ENCODE measurements at places on chromosomes 12 and 14.

- no peaks in the 10 kb centered on the region for H3K27me3 ChIP-seq
- H3K27ac ChIP-seq = no peak overlapping the region
- DNase-seq = no peak
- H3K4me1 ChIP-seq = no peaks in the 10 kb centered on the region
- no peaks in the 10 kb centered on the region for H3K36me3 ChIP-seq
- H3K4me3 ChIP-seq = no peak overlapping the region
These were observed 222.5 kb upstream of the CNTN1 start for GRCh38 chr12:40469736-40470135.

- no peaks in the 10 kb centered on the region for H3K36me3 ChIP-seq
- peak; percentile 55 for DNase-seq
- peaks cover 18% of the 10 kb centered on the region for H3K27me3 ChIP-seq
- H3K4me1 ChIP-seq = no peaks in the 10 kb centered on the region
These were observed 52.0 kb upstream of the KCNA1 start for GRCh38 chr12:4857472-4858291.

DNA sequence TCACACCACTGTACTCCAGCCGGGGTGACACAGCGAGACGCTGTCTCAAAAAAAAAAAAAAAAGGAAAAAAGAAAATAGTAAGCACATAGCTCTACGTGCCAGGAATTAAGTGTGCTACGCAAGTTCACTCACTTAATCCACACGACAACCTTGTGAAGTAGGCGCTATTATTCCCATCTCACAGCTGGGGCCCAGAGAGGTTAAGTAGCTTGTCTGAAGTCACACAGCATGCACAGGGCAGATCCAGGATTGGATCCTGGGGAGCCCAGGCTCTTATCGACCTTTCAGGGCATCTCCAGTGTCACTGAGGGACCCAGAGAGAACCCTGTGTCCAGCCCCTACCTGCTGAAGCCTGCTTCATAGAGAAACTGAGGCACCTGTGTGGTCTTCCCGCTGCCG lies 11.9 kb downstream of the DHX37 start:
- peaks cover 77% of the 10 kb centered on the region for H3K36me3 ChIP-seq
- H3K4me1 ChIP-seq = no peaks in the 10 kb centered on the region
- H3K4me3 ChIP-seq = no peak overlapping the region

DNA sequence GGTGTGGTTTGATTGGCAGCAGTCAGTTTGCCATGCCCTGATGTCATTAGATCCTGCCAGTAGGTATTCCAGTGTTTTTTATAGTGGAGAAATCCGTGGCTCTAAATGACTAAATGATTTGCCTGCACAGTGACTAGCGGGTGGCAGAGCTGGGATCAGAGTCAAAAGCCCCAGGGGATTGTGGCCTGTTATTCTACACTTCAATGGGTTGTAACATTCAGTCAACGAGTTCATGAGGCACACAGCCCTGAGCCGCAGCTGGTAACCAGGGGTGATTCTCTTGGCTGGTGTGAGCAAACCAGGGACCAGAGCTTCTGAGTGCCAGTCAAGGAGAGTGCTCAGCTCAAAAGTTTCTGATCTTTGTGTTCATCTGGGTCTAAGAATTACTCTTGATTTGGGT lies 1.8 kb downstream of the MYH6 start:
- no peaks in the 10 kb centered on the region for H3K36me3 ChIP-seq
- H3K4me1 ChIP-seq = peaks cover 6% of the 10 kb centered on the region
- no peak for DNase-seq

DNA sequence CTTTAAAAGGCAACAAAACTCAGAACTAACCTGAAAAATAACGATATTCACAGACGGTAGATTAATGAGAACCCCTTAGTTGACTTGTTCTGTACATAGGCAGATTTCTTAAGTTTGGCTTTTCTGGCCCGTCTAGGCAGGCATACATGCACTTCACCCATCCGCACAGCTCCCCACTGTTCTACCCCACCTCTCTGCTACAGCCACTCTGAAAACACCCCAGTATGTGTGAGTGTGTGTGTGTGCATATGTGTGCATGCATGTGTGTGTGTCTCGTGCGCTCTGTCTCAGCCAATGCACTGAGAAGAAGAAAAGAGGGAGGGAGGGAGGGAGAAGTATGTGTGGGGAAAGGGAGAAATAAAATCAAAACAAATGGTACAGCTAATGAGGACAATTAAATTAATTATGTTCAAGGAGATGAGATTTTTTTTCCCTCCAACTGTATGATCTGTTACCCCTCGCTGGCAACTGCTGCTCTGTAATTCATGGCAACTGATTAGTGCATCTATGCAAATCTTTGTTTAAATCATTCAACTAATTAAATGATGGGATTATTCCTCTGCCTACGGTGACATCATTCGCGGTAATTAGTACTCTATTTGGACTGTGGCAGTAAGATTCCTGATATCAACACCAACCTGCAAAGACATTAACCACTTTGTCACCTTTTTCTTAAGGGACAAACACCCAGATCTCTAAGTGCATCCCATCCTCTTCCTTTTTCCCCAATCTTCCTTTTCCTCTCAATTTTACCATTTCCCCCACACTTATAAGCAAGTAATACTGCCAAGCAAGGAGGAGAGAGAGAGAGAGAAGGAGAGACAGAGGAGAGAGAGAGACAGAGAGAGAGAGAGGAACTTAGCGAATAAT lies 2.2 kb upstream of the LMO3 start:
- no peaks in the 10 kb centered on the region for H3K27me3 ChIP-seq
- no peaks in the 10 kb centered on the region for H3K36me3 ChIP-seq
- no peak overlapping the region for H3K4me3 ChIP-seq
- H3K27ac ChIP-seq = no peak overlapping the region
- H3K4me1 ChIP-seq = no peaks in the 10 kb centered on the region
- no peak for DNase-seq

DNA sequence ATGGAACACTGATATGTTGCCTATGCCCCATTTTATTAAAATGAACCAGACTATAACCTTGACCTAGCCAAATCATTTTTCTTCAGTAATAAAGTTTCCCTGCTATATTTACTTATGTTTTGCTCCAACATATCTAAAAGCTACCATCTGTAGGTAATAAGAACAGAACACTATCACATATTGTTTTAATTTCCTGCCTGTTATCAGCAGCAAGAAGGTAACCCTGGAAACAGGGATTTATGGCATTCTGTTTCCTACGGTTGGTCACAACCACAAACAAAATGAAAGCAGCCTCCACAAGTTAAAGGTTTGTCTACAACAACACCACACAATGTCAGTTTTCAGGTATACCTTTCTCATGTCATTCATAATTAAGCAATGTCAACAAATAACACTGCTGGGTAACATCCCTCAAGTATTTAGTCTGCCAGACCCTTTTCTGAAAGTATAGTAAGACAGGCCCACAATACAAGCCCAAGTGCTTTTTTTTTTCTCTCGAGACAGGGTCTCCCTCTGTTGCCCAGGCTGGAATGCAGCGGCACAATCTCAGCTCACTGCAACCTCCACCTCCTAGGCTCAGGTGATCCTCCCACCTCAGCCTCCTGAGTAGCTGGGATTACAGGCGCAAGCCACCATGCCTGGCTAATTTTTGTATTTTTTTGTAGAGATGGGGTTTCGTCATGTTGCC lies 25.5 kb downstream of the GCH1 start:
- no peaks in the 10 kb centered on the region for H3K4me1 ChIP-seq
- DNase-seq = no peak
- no peaks in the 10 kb centered on the region for H3K36me3 ChIP-seq
- no peak overlapping the region for H3K27ac ChIP-seq

DNA sequence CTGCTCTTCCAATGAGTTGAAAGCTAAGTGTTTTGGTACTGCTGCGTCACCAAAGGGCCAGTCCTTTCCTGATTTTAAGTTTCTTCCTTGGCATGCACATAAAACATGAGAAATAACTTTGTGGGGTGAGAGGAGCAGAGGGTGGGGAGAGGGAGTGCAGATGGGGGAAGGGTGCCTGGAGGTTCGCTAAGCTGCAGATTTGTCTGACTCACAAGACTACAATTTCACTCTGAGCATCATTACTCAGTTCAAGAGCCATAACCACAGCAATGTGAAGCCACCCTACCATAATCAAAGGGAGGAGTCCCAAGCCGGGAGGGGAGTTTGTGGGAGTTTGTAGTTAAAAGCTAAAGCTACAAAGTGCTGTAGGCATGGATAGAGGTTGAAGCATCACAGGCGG lies 136.1 kb downstream of the ANO2 start:
- no peak overlapping the region for H3K27ac ChIP-seq
- no peaks in the 10 kb centered on the region for H3K36me3 ChIP-seq
- DNase-seq = no peak
- peaks cover 3% of the 10 kb centered on the region for H3K27me3 ChIP-seq
- no peak overlapping the region for H3K4me3 ChIP-seq

DNA sequence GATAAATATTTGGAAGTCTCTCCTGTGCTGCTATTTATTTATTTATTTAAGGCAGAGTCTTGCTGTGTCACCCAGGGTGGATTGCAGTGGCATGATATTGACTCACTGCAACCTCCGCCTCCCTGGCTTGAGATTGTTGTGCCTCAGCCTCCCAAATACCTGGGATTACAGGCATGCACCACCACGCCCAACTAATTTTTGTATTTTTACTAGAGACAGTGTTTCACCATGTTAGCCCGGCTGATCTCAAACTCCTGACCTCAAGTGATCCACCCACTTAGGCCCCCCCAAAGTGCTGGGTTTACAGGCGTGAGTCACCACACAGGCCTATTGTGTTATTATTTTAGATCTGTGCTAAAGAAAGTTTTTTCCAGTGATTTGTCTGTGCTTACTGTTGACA lies 225.2 kb downstream of the CCER1 start:
- no peak overlapping the region for H3K27ac ChIP-seq
- H3K4me3 ChIP-seq = no peak overlapping the region
- DNase-seq = no peak
- H3K27me3 ChIP-seq = no peaks in the 10 kb centered on the region
- H3K36me3 ChIP-seq = no peaks in the 10 kb centered on the region
- no peaks in the 10 kb centered on the region for H3K4me1 ChIP-seq

DNA sequence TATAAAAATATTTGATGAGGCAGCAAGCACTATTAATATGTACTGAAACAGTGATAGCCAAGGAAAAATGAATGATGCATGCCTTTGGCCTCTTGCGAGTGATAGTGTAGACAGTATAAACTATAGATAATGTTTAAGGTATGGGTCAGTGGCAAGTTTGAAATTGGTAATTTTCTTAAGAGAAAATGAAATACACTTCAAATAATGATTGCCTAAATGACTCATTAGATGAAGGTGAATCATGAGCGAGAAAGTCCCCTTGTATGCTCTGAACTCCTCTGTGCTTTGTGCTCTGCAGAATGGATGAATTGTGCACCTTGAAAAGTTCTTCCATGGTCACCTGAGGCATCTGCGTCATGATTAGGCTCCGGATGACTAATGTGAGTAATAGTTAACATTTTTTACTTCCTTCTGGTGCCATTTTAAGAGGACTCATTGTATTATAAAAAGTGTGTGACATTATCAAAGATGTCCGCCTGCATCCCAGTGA lies 84.9 kb upstream of the RTL1 start:
- DNase-seq = no peak
- no peaks in the 10 kb centered on the region for H3K27me3 ChIP-seq
- no peaks in the 10 kb centered on the region for H3K4me1 ChIP-seq
- H3K4me3 ChIP-seq = no peak overlapping the region

DNA sequence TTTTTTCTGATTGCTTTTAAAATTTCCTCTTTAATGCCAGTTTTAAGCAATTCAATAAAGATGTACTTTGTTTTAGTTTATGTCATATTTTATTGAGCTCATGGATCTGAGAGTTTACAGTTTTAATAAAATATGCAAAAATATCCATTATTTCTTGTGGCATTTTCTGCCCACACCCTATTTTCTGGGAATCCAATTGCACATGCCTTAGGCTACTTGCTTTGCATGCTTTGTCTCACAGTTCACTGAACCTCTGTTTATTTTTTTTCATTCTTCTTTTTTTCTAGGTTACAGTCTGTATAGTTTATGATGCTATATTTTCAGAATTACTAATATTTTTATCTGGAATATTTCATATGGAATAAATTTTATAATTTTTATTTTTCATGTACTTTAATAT lies 1258.0 kb downstream of the FSCB start:
- no peaks in the 10 kb centered on the region for H3K27me3 ChIP-seq
- DNase-seq = no peak
- H3K4me1 ChIP-seq = no peaks in the 10 kb centered on the region
- no peaks in the 10 kb centered on the region for H3K36me3 ChIP-seq
- no peak overlapping the region for H3K4me3 ChIP-seq

- H3K4me1 ChIP-seq = no peaks in the 10 kb centered on the region
- H3K36me3 ChIP-seq = 0 out of 3 replicates have a peak, but pooled peaks cover 2% of the 10 kb centered on the region
- H3K4me3 ChIP-seq = no peak overlapping the region
- H3K27me3 ChIP-seq = no peaks in the 10 kb centered on the region
- DNase-seq = no peak
These were observed 22.9 kb downstream of the SPTSSA start for GRCh38 chr14:34439090-34439489.

DNA sequence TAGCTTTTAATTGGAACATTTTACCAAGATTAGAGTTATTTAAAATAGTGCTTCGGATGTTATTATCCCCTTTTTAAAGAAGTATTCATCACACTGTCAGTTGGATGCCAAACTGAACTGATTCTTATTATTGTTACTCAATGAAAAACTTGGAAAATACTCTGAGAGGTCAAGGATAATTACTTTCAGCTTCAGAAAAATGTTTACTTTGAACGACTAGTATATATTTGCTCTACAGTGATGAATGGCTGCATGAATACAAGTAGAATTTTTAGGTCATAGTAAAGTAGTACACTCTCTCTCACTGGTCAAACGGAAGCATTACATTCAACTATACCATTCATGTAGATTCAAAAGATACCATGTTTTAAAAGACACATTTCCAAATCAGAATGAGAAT lies 269.2 kb downstream of the CCDC91 start:
- no peak for DNase-seq
- H3K4me1 ChIP-seq = no peaks in the 10 kb centered on the region
- no peak overlapping the region for H3K4me3 ChIP-seq
- no peak overlapping the region for H3K27ac ChIP-seq
- no peaks in the 10 kb centered on the region for H3K36me3 ChIP-seq

- H3K27ac ChIP-seq = no peak overlapping the region
- no peak for DNase-seq
- no peaks in the 10 kb centered on the region for H3K36me3 ChIP-seq
- H3K4me1 ChIP-seq = no peaks in the 10 kb centered on the region
- no peak overlapping the region for H3K4me3 ChIP-seq
- 0 out of 3 replicates have a peak, but pooled peaks cover 2% of the 10 kb centered on the region for H3K27me3 ChIP-seq
These were observed 30.0 kb upstream of the DCD start for GRCh38 chr12:54678131-54678530.

DNA sequence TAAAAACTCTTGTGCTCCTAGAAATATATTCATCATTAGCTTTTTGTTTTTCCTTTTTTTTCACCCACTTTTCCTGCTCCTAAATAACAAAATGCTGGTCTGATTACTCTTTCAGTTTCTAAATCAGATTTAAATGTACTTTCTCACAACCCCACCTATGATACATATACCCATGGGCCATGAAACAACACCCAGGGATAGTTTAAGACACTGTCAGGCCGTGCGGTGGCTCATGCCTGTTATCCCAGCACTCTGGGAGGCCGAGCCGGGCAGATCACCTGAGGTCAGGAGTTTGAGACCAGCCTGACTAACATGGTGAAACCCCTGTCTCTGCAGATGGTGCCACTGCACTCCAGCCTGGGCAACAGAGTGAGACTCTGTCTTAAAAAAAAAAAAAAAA lies 1.6 kb upstream of the NUMB start:
- H3K27me3 ChIP-seq = no peaks in the 10 kb centered on the region
- H3K4me3 ChIP-seq = no peak overlapping the region
- no peaks in the 10 kb centered on the region for H3K36me3 ChIP-seq
- peaks cover 26% of the 10 kb centered on the region for H3K4me1 ChIP-seq
- DNase-seq = no peak
- peak overlapping the region; percentile 44 for H3K27ac ChIP-seq

- H3K4me1 ChIP-seq = no peaks in the 10 kb centered on the region
- no peaks in the 10 kb centered on the region for H3K36me3 ChIP-seq
- H3K27me3 ChIP-seq = no peaks in the 10 kb centered on the region
These were observed 16.7 kb downstream of the EPS8 start for GRCh38 chr12:15772405-15773018.

All from K562 (cell line).